ENCODE measurements at places on chromosomes 4 and X. TPM values are rescaled to one million over a fixed set of nuclear protein-coding genes. Genes with fewer than 3 reads are reported as not detected.

GRCh38 chr4:4800646-4801408, 58.6 kb upstream of the MSX1 start:
- DNase-seq = no peak

DNA sequence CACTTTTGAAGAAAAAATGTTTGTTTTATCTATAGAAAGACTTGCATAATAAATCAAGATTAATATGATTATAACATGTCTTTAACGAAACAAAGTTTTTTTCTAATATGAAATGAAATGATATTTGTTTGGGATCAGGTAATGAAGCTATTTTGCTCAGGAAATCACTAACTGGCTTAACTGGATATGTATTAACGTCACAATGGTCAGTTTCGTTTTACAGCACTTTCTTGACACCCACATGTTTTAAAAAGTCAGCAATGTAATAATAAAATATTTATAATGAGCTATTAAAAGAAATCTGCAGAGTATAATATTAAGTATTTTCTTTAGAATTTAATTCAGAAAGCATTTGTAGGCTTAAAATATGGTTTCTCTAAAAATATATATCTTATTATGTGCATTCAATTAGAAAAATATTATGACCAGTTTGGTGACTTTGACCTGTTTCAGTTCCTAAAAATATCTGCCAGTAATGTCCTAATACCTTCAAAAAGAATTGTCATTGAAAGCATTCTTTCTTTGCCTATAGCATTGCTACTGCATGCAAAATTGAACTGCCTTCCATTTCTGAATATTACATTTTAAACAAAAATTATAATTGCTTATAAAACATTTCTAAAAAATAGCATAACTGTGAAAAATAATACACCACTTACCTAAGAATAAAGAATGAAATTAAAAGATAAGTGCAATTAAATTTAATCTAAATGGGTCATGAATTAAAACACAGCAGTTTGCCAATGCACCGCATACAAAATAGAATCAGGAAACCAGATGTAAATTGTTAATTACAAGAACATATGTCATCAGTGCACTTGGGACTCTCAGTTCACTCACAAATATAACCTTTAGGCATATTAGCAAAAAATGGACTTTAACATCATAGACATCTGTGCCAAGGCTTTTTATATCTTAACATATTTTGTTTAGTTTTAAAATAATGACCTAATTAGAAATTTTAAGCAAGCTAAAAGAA, 31.6 kb downstream of the TIGD2 start:
- DNase-seq = no peak

DNA sequence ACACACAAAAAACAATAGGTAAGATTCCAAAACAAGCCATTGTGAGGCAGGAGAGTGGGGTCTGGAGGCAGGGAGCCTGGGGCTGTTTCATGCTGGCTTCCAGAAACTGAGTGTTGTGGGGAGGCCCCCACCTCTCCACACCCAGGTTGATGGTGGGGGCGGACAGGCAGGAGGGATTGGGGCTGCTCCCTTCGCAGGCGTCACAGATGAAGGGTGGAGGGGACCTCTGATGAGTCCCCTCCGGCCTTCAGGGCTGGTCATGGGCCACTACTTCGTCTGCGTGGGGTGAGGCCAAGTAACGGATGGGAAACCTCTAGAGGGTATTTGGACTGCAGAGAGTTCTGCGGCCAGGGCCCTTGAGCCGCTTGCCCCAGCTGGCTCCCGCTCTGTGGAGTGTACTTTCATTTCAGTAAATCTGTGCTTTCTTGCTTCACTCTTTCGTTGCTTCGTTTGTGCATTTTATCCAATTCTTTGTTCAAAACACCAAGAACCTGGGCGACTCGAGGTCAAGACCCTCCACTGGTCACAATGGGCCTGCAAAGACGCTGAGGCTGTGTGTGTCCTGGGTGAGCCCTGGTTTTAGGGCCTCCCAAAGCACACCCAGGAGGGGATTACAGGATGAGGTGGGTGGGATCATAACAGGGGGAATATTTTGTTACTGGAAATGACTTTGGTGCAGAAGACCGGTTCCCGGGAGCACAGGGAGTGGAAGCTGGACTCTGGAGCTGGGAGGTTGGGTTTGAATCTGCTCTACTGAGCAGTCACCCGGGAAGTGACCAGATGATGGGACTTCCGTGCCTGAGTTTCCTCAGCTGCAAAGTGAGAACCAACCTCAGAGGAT, 83.7 kb upstream of the ADRA2C start:
- DNase-seq = no peak

DNA sequence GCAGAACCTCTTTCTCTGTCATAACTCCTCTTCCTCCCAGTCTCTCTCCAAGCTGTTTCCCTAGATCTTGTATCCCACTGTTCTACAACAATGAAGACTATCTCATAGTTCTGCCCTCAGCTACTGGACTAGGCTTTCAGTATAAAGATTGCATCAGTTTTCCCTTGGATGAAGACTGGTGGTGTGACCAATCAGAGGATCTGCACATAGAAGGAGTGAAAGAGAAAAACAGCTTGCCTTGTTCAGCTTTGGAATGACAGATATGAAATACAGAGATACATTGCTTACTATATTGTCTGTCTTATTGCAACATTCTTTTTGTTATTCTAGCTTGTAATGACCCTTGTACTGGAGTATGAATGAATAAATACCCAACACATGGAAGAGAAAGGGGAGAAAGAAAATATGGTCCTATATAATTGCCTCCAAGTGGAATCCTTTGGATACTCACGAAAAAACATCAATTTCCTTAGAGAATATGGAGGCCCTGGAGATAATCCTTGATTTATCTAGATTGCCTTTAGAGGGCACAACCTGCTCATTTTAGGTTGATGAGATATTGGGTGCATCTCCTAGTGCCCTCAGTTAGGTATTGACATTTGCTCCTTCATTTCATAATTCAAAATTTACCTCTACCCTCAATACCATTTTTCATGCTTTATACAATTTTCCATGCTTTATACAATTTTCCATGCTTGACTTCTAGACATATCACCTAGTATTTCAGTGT, 395.8 kb downstream of the NAF1 start:
- DNase-seq = no peak

- no peak for DNase-seq
Observed at GRCh38 chrX:41956027-41956426, 32.7 kb upstream of the CASK start.

DNA sequence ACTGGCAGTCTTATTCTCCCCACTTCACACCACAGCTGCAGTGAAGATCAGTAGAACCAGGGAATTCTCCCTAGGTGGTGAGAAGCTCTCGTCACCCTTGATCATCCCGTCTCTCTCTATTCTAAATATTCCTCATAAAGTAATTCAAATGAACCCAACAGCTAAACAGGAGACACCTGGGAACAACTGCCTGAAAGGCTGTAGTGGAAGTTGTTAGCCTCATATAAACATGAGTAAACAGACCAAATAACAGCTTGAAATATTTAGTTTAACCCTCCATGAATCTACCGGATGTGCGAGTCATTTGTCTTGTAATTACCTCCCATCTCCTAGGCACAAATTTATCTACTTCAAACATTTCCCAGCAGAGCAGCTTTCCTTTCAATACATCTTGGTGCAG, 30.4 kb upstream of the APELA start:
- no peak for DNase-seq

- DNase-seq = no peak
Observed at GRCh38 chrX:54452920-54453319, 12.7 kb downstream of the TSR2 start.

DNA sequence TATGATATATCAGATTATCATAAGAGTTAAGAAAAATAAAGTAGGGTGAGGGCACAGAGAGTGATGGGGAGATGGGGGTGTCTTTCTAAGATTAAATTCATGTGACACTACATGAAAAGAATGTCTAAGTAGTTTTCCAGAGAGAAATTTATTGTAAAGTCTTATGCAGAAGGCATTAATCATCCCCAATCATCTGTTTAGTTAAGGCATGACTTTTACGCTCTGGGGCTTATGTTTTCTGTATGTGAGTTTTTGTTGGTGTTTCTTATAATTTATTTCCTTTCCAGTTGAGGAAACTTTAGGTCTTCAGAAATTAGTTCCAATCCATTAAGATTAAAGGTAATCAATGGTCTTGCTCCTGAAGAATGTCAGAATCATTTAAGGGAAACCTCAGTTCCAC, 383.0 kb upstream of the GALNT7 start:
- no peak for DNase-seq

The NUDT10 gene
- total RNA-seq = 15.5 TPM

The POLN gene
- 3.9 TPM for total RNA-seq

The SLC10A3 gene
- 28.2 TPM for total RNA-seq

Measured in vagina (tissue), 2 donors.